ENCODE measurements at places on chromosomes 6 and 20.

- DNase-seq = no peak
Observed at GRCh38 chr6:142238881-142239280, 62.9 kb upstream of the ADGRG6 start.

GRCh38 chr20:10402938-10403608 is 30.9 kb downstream of the MKKS start:
- DNase-seq = no peak

DNA sequence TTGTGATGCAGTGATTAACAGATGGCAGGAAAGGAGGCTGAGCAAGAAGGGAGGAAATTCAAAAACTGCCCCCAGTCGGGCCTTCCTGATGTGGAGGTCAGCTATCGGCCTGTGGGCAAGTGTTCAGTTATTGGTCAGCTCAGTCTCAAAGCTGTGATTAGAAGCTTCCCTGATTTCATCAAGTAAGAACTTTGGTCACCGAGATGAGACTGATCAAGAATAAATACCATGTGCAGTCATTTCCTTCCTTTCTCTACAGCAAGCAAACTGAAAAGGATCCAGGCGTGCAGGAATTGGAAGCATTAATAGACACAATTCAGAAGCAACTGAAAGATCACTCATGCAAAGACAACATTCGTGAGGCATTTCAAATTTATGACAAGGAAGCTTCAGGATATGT is 69.7 kb downstream of the EFHC1 start:
- DNase-seq = no peak

DNA sequence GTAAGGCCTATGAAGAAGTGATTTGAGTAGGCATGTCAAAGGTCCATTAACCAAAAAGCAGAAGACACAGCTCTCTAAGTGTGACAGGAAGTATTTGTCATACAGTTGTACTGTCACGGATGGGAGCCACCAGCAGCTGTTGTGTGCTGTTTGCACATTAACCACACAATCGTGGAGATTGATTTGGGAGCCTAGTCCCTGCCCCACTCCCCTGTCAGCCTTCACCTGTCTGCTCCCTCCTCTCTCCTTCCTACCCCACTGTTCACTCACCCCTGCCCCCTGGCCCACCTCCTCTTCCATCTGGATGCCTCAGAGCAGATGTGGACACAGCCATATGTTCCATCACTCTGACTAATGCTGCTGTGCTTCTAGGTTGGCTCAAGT is 124.7 kb upstream of the SPACA1 start:
- DNase-seq = no peak

DNA sequence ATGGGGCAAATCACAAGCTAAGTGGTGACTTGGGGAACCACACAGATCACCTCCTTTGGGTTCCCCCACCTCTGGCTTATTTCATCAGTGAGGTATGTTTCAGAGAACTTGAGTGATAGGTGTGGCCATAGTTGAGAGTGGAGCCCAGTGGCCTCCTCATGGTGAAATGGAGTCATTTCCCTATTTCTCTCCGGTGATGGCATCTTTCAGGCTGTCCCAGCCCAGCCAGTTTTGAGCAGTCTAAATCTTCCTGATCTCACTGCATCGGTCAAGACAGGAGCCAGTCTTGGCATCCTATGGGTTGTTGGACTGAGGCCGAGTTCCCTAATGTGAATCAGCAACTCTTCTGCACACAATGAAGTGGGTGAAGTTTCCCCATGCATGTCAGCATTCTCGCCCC is 132.4 kb downstream of the EYA2 start:
- DNase-seq = no peak

GRCh38 chr6:71855406-71855805 is 30.9 kb upstream of the RIMS1 start:
- no peak for DNase-seq
